Colonic mucosa (tissue), 4 donors: ENCODE measurements at places on chromosomes 5 and 9. TPM values are rescaled to one million over a fixed set of nuclear protein-coding genes. Genes with fewer than 3 reads are reported as not detected.

CA9 gene
- total RNA-seq, result 1.8 TPM

COL5A1 gene
- total RNA-seq, result 21.7 TPM

LAMC3 gene
- 1.9 TPM for total RNA-seq

PIP5KL1 gene
- 0.89 TPM for total RNA-seq

SHISAL2B gene
- not detected for total RNA-seq

FLT4 gene
- total RNA-seq, result 3.3 TPM

SARDH gene
- 0.66 TPM for total RNA-seq

MUSK gene
- 2.0 TPM for total RNA-seq

GGTA1 gene
- 4.2 TPM for total RNA-seq

TMEM252 gene
- total RNA-seq, result not detected

CTNND2 gene
- 1.1 TPM for total RNA-seq

CDC26 gene
- total RNA-seq, result 31.1 TPM

TMC1 gene
- 0.42 TPM for total RNA-seq

QRFP gene
- 0.77 TPM for total RNA-seq

IL3 gene
- 0.25 TPM for total RNA-seq

LCN10 gene
- 0.11 TPM for total RNA-seq

COL15A1 gene
- total RNA-seq, result 6.0 TPM

PIGO gene
- 27.6 TPM for total RNA-seq

STXBP1 gene
- total RNA-seq, result 15.8 TPM

ANKRD18A gene
- 9.9 TPM for total RNA-seq

PCSK1 gene
- 4.6 TPM for total RNA-seq

C5orf58 gene
- not detected for total RNA-seq

GRIA1 gene
- total RNA-seq, result not detected

SGCD gene
- 2.2 TPM for total RNA-seq

SLCO4C1 gene
- total RNA-seq, result 1.4 TPM

RC3H2 gene
- 34.4 TPM for total RNA-seq

PPP3R2 gene
- not detected for total RNA-seq

ENTREP1 gene
- 1.7 TPM for total RNA-seq

FIBCD1 gene
- 32.9 TPM for total RNA-seq

PCDHGA11 gene
- 1.6 TPM for total RNA-seq

ARID3C gene
- not detected for total RNA-seq

SPINK4 gene
- 214 TPM for total RNA-seq

NR2F1 gene
- 2.9 TPM for total RNA-seq

IL33 gene
- total RNA-seq, result 16.4 TPM

RXRA gene
- total RNA-seq, result 72.0 TPM

ANKRD34B gene
- not detected for total RNA-seq

AGXT2 gene
- 0.16 TPM for total RNA-seq

SLC45A2 gene
- total RNA-seq, result not detected

NAIP gene
- 10.4 TPM for total RNA-seq

PDE8B gene
- total RNA-seq, result 0.86 TPM

SPTLC1 gene
- total RNA-seq, result 77.2 TPM

CDO1 gene
- 0.58 TPM for total RNA-seq

KIF4B gene
- total RNA-seq, result not detected

NEUROG1 gene
- not detected for total RNA-seq

COL27A1 gene
- 2.9 TPM for total RNA-seq

C5orf46 gene
- total RNA-seq, result not detected

TLE1 gene
- total RNA-seq, result 43.8 TPM

GDA gene
- 23.0 TPM for total RNA-seq

DDX4 gene
- total RNA-seq, result not detected

ADAMTS2 gene
- total RNA-seq, result 4.0 TPM
